Vagina (tissue), 2 donors: ENCODE measurements at places on chromosomes 7 and 10.
A peak's percentile ranks its signal among the peaks of the same experiment; 100 is the strongest.

DNA sequence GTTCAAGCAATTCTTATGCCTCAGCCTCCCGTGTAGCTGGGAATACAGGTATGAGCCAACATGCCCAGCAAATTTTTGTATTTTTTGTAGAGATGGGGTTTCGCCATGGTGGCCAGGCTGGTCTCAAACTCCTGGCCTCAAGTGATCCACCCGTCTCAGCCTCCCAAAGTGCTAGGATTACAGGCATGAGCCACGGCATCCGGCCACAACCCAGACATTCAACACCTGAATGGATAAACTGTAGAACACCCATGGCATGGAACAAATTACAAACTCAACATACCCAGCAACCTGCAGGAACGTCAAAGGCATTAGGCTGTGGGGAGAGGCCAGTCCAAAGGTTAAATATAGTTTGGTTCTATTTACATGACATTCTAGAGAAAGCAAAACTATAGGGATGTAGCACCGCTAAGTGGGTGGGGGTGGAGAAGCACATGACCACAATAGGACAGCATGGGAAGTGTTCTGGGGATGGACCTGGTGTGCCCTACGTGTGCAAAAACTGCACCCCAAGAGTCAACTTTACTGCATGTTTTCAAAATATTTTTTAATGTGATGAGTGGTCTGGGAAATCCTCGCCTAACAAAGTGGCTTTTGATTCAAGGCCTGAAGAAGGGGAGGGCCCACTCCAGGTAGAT is 6.5 kb upstream of the PGAM2 start:
- no peak for DNase-seq

GRCh38 chr10:97707134-97707861 is 6.2 kb upstream of the MARVELD1 start:
- DNase-seq, result no peak

DNA sequence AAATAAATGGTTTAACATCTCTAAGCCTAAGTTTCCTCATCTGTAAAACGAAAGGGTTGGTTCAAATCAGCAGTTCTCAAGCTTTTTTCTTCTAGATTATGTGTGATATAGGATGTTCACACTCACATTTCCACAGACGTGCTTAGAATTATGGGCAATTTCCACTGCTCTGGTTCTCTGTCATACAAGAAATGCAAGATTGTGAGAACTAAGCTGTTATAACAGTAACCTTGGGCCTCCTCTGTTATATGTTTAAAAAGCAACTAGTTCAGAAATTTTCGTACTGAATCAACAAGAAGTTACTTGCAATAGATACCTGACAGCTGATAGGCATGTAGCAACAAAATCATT is 33.7 kb downstream of the ADD3 start:
- no peak for DNase-seq

DNA sequence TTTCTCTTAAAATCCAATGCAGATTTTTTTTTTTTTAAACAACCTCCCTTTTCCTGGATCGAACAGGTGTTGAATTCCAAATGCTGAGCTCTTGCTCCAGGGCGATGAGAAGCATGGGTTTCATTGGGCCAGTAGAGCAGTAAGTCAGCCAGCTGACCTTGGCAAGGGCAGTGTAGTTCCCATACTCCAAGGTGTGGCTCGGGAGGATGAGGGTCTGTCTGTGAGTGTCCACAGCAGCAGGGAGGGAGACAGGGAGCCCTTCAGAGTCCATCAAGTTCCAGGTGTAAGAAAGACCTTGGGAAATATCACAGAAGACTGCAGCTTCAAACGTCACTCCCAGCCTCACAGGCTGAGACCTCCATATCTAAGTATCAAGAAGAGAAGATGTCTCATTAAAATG is 50.4 kb downstream of the PKD1L1 start:
- no peak for DNase-seq

DNA sequence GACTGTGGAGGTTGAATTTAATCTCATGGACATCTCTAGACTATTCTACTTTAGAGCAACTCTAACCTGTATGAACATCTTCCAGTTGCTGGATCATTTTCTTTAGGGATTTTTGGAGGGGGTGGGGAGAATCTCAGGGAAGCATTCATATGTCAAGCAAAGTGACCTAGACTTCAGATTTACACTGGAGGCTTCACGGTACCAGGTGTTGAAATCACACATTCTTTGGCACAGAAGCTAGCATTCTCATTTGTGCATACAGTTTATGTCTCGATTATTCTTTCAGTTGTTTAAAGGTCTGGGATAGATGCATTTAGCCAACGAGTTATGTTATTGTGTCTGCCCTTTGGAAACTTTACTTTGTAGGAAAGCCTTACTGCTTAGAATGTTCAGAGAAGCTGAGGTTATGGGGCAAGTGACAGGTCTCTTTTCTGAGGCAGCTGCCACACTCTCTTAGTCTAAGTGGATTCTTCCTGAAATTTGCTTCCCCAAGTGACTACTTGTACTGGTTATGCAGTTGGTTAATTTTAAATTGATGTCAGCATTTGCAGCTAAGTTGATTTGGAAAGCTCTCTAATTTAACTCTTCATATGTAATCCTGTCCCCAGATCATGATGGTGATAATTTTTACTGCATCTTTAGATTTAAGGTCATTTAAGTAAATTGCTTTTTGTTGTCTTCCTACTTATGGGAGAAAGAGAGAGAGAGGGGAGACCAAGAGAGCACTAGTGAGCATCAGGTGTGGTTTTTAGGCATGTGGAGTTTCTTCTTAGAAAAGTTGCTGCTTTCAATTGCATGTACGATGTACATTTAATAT is 153.8 kb downstream of the PRKG1 start:
- no peak for DNase-seq

DNA sequence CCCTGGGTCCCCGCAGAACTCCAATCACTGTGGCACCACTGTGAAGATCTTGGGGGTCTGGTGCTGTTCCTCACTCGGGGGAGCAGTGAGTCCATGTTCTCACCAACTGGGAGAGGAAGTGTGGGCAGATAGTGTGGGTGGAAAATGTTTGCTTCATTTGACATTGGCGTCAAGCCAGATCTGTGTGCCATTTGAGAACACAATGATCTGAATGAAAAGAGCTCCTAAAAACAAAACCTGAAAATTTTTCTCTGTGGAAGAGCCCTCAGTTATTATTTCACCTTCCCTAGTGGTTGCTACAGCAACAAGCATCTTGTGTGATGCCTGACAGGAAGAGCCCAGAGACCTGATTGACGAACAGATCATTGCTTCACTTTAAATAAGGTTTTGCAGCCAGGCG is 125.6 kb downstream of the VIPR2 start:
- DNase-seq, result no peak

- no peak for DNase-seq
Measured at GRCh38 chr10:77036993-77037734, 600.4 kb downstream of the KCNMA1 start.

- DNase-seq, result no peak
Measured at GRCh38 chr7:98881561-98882315, 3.4 kb downstream of the TRRAP start.

GRCh38 chr7:130475776-130476175 is 16.1 kb upstream of the MEST start:
- DNase-seq, result no peak

DNA sequence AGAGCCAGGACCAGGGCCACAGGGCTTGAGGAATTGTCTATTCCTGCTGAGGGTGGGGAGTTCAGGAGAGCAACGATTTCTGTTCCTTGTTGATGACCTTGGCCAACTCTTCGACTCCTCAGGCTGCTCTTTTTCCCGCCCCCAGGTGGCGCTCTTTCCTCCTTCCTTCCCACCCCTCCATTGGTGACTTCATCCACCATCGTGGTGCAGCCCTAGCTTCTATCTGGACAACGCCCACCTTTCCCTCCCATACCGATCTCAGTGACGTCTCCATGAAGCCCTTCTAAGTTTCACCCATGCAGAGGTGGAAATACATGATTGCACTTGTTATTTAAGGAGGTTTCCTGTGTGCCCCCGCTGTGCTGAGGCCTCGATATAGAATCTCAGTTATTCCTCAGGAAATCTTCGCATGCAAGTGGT is 22.1 kb upstream of the CARD11 start:
- DNase-seq, result no peak

DNA sequence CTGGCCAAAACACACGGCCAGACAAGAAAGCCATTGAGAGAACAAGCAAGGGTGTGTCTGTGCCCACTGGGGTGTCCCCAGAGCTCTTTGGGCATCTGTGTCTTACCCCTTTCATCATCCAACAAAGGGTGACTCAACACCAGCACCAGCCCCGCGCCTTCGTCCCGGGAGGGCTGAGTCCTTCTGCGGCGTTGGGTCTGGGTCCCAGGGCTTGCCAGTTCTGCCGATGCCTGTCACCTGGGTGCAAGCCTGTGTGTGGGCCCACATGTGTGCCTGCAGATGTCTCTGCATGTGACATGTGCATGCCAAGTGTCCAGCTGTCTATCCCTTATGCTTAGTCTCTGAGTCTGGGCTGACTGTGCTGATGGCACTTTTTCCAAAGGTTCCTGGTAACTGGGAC is 24.4 kb upstream of the ELN start:
- DNase-seq, result no peak

DNA sequence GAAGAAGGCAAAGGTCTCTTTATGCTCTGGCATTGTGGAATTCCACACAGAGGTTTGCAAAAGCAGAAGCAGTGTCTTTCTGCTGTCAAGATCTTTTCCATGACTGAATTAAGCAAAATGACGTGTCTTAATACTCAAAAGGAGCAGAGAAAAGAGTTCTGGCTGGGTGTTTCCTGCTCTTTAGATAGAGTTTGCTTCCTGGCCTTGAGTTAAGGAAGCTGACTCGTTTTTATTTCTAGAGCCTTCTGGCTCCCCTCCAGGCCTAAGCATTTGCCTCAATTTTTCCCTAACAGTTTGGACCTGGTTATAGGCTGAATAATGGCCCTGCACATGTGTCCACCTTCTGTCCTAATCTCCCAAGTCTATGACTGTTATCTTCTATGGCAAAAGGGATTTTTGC is 21.6 kb downstream of the TAS2R41 start:
- no peak for DNase-seq

- DNase-seq, result no peak
Measured at GRCh38 chr10:35423505-35424306, 87.4 kb downstream of the CCNY start.

- no peak for DNase-seq
Measured at GRCh38 chr10:89226891-89227290, 19.8 kb upstream of the CH25H start.

- DNase-seq, result no peak
Measured at GRCh38 chr7:48337012-48337621, 165.9 kb downstream of the ABCA13 start.

GRCh38 chr10:21184216-21184615 is 287.1 kb upstream of the NEBL start:
- no peak for DNase-seq

- DNase-seq, result no peak
Measured at GRCh38 chr7:68218461-68218860, 1221.8 kb downstream of the TYW1 start.

- DNase-seq, result no peak
Measured at GRCh38 chr10:88428976-88429375, 154.1 kb downstream of the RNLS start.

- DNase-seq, result peak; percentile 40
Measured at GRCh38 chr10:117716889-117717288, 174.3 kb downstream of the EMX2 start.

GRCh38 chr7:136403591-136403990 is 426.4 kb upstream of the MTPN start:
- DNase-seq, result no peak
